Activated naive CD4-positive, alpha-beta T cell treated with anti-CD3 and anti-CD28 coated beads for 36 hours (primary cell): ENCODE measurements at places on chromosomes 16 and 17.

GRCh38 chr17:69286257-69286656 lies 40.7 kb downstream of the ABCA5 start:
- no peak for DNase-seq

DNA sequence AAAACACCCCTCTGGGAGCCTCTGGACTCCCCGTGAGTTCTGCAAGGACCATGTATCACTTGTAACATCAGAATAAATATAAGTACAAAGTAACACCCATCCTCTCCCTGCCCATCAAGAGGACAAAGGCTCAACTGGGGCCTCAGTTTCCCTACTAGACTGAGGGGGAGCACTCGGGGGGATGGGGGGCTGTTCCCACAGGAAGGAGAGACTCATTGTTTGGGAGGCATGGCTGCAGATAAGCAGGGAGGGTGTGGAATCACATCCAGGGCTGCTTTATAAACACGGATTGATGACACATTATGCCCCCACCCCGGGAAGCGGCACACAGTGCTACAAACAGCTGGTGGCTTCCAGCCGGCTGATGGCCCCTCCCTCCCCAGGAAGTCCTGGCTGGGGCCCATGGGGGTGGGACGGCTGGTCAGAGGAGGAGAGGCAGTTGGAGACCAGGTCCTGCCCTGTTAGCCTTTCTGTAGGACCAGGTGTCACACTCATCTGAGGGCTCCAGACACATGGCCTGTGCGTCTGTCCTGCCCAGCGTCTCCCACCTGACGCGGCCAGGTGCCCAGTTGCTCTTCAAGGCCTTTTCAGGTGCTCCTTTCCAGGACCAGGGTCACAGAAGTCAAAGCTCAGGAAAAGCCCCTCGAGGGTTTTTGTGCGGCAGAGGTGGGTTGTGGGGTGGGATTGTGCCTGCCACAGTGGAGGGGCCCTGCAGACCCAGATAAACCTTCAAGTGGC lies 1.3 kb upstream of the MPG start:
- DNase-seq = peak; percentile 37

DNA sequence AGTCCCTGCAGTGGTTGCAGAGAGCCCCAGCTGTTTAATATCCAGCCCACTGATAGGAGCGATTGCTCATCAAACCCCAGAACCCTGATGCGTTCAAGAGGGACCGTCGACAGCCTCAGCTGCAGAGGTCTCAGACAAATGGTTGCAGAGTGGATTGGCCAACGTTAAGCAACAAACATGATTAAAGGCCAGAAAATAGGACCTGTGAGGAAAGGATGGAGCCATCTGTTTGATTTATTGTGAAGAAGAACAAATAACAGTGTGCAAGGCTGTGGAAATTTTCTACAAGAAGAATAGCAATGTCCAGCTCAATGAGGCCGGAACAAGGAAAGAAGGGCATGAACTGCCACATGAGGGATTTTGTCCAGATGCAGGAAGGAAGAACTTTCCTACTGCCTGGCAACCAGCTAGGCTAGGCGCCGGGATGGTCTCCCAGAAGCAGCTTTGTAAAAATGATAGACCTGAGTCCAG lies 138.4 kb upstream of the DNAH9 start:
- no peak for DNase-seq

GRCh38 chr17:77742579-77742978 lies 215.9 kb upstream of the TNRC6C start:
- no peak for DNase-seq

DNA sequence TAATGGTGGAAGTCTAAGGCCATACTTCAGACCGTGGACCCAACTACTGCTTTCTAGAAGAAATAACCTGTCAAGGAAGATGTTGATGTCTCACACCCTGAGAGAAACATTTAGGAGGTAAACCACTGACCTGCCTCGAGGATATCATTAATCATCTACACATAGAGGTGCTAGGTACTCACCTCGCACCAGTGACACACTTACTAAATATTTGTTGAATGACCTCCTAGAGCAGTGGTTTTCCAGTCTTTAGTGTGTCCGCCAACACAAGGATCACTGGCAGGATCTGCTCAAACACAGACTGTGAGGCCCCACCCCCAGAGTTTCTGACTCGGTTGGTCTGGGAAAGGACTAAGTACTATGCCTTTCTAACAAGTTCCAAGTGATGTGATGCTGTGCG lies 197.4 kb upstream of the CACNG5 start:
- DNase-seq = no peak

DNA sequence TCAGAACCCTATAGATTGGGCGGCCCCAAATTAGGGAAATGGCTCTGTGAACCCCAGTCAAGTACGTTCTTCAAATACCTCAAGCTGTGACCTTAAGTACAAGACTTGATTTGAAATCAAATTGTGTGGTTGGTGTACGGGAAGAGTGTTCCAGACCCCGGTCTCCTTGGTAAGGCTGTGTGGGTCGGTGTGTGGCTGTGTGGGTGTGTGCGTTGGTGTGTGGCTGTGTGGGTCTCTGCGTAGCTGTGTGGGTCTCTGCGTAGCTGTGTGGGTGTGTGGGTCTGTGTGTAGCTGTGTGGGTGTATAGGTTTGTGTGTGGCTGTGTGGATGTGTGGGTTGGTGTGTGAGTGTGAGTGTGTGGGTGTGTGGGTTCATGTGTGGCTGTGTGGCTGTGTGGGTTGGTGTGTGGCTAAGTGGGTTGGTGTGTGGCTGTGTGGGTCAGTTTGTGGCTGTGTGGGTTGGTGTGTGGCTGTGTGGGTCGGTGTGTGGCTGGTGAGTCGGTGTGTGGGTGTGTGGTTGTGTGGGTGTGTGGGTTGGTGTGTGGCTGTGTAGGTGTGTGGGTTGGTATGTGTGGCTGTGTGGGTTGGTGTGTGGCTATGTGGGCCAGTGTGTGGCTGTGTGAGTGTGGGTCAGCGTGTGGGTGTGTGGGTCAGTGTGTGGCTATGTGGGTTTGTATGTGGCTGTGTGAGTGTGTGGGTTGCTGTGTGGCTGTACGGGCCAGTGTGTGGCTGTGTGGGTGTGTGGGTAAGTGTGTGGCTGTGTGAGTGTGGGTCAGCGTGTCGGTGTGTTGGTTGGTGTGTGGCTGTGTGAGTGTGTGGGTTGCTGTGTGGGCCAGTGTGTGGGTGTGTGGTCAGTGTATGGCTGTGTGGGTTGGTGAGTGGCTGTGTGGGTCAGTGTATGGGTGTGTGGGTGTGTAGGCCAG lies 238.7 kb upstream of the ZFHX3 start:
- DNase-seq = no peak

- no peak for DNase-seq
Observed at GRCh38 chr17:64219571-64219970, 43.5 kb downstream of the TEX2 start.

- DNase-seq = no peak
Observed at GRCh38 chr16:18024611-18025010, 311.9 kb downstream of the NPIPA8 start.

DNA sequence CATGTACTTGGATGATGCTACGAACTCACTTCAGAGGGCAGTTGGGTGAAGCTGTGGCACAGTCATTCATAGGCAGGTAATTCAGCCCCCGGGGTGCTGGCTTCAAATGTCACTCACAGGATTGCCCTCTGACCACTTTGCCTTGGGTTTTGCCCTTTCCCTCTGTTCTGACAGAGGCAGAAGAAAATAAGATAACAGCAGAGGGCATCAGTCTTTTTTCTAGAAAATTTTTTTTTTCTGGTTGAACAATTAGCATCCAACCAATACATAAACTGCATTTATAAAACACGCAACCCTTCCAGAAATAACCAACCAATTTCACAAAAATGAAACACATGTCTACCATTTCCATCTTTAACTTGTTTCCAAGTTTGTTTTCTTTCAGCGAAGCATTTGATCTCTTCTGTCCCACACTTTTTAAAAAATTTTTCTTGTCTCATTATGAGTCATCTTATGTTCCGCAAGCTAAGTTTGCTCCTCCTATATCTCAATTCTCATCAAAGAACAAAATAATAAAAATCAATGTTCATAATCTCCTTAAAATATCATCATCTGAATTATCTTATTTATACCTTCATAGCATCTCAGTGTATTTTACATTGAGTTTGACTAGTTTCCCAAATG lies 15.6 kb downstream of the NACA2 start:
- DNase-seq = no peak

- DNase-seq = no peak
Observed at GRCh38 chr16:27720731-27721530, 171.0 kb downstream of the KATNIP start.

- no peak for DNase-seq
Observed at GRCh38 chr17:46984341-46984740, 5.3 kb upstream of the RPRML start.

GRCh38 chr17:49997301-49997650 lies 2.3 kb upstream of the DLX3 start:
- DNase-seq = no peak

DNA sequence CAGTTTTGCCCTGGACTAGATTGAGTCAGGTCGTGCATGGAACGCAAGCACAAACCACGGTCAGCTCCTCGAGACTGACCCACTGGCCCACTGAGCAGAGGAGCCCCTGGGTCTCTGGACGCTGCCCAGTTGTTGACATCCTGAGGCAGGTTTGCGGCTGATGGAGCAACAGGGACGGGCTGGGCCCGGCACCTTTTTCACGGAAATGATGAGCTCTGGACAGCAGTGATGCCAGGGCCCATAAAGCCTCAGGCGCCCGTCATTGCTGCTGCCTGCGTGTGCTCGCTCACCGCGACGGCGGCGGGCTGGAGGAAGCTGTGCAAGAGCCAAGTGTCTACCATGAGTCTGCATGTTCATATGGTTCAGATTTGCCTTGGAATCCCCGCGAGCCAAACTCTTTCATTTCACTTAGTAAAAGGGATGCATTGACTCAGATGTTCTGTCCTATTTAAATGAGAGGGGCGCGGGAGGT lies 30.8 kb upstream of the CRISPLD2 start:
- no peak for DNase-seq

DNA sequence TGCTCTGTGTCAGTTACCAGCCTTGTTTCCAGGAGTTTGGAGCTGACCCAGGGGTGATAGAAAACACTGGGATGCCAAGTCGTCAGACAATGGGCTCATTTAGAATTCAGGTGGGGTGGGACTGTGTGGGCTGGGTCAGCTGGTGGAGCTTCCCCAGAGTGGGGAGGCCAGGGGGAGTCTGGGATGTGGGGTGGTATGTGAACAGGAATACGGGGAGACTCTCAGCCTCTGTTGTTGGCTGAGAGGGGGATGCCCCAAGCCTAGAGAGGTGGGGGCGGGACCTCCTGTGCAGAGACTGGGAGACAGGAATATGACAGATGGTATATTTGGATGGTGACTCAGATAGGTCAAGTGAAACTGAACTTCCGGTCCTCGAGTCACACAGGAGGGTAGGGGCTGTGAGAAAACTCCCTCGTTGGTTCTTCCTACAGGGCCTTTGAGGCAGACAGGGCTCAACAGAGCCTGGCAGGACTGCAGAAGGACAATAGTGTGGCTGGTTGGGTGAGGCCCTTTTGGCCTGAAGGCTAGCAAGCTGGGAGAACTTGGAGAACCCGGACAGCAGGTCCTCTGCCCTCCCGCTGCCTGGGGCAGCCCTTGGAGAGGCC lies 23.7 kb downstream of the CDH1 start:
- peak; percentile 84 for DNase-seq

DNA sequence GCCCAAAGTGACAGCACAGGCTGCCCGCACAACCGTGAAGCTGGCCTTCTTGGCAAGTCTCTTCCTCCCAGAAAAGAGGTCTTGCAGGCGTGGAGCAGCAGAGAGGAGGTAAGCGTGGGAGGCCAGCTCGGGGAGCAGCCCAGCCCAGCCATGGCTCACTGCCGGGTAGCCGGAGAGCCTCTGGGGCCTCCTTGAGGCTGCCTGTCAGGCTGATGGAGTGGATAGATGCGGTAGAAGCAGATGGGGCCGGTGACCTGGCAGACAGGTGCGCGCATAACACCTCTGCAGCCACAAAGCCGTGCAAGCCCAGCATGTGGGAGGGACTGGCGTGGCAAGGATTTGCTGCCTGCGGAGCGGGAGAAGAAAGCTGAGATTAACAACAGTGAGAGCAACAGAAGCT lies 17.1 kb upstream of the DOK4 start:
- DNase-seq = no peak

GRCh38 chr16:728131-728889 lies 1.4 kb downstream of the HAGHL start:
- DNase-seq = peak; percentile 48

GRCh38 chr16:56848029-56848936 lies 16.7 kb upstream of the SLC12A3 start:
- no peak for DNase-seq

DNA sequence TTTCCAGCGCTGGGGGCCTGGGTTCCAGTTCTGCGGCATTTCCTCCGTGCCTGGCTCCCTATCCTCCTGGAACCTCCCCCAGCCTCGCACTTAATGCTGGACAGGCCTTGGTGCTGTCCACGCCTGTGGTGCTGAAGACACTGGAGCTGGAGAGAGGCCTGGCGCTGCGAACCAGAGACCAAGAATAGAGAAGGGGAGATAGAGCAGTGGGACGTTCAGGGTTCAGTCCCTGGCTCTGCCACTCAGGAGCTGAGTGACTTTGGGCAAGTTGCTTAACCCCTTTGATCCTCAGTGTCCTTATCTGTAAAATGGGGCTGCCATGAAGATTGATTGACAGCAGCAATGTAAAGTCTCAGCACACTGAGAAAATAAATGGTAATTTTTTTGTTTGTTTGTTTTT lies 11.9 kb downstream of the SBK1 start:
- DNase-seq = peak; percentile 48

DNA sequence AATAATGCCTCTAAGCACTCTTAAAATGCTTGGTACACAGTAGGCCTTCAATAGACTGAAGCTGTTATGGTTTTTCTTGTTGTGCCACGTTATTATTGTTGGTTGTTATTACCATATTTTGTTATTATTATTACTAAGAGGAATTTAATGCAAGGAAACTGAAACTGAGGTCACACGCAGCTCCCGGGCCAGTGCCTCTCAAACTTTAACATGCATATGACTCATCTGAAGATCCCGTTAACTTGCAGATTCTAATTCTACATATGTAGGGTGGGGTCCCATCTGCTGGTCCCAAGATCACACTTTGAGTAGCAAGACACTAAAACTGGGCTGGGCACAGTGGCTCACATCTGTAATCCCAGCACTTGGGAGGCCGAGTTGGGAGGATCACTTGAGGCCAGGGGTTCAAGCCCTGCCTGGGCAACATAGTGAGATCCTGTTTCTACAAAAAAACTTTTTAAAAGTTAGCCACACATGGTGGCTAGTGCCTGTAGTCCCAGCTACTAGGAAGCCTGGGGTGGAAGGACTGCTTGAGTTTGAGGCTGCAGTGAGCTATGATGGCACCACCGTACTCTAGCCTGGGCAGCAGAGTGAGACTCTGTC lies 888 bp downstream of the ACSM5 start:
- no peak for DNase-seq

GRCh38 chr17:64148699-64149098 lies 18.8 kb upstream of the ERN1 start:
- DNase-seq = peak; percentile 43

- DNase-seq = no peak
Observed at GRCh38 chr17:43719578-43719977, 39.0 kb downstream of the SOST start.

GRCh38 chr17:32794533-32795246 lies 82.2 kb downstream of the MYO1D start:
- no peak for DNase-seq
